Activated naive CD4-positive, alpha-beta T cell treated with anti-CD3 and anti-CD28 coated beads, Interleukin-2, amount 50 U/mL, for 16 hours (primary cell): ENCODE measurements at places on chromosomes 3 and 15.

DNA sequence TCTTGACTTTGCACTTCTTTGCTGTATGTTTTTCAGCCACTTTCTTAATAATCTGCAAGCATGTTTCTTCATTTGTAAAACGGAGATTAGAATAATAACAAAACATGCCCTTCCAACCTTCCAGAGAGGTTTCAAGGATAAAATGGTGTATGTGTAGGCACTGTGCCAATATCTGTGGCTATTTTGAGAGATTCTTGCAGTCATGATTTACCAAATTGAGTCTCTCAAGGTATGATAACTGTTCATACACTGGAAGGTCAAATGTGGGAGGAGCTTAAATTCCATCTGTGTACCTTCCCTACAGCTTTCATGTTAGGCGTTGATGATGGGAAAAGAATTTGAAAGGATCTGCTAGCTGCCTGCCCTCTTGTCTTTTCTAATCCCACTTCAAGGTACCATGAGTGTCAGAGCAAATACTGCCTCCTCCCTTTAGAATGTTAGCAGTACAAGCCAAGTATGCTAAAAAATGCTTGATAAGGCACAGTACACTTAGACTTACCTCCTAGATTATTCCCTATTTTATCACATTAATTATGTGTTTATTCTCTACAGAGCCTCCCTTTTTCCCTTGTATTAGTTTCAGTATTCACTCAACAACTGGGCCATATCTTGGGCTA lies 78.0 kb upstream of the ST8SIA2 start:
- no peak for DNase-seq

GRCh38 chr3:29568355-29568754 lies 287.5 kb downstream of the RBMS3 start:
- no peak for DNase-seq

DNA sequence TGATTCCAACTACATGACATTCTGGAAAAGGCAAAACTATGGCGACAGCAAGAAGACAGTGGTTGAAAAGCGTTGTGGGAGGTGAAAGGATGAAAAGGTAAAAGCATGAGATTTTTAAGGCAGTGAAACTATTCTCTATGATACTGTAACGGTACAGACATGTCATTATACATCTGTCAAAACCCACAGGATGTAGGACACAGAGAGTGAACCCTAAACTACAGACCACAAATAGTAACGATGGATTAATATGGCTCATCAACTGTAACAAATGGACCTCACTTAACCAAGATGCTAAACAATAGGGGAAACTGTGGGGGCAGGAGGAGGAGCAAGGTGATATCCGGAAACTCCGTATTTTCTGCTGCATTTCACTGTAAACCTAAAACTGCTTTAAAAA lies 39.1 kb downstream of the MYO9A start:
- DNase-seq: no peak

GRCh38 chr3:168620854-168621253 lies 525.1 kb upstream of the GOLIM4 start:
- no peak for DNase-seq

DNA sequence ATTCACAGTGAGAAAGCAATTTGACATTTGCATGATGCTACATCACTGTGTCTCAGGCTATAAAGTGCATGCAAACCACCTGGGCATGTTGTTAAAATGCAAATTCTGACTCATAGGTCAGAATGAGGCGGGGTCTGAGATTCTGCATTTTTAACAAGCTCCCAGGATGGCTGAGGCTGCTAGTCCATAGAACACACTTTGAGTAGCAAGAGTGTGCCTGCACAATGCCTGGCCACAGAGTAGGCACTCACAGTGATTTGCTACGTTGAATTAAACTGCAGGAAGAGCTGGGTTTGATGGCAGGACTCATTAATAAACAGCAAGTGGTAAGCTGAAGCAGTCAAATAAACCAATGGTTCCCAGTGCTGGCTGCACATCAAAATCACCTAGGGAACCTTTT lies 48.1 kb downstream of the NTRK3 start:
- no peak for DNase-seq

DNA sequence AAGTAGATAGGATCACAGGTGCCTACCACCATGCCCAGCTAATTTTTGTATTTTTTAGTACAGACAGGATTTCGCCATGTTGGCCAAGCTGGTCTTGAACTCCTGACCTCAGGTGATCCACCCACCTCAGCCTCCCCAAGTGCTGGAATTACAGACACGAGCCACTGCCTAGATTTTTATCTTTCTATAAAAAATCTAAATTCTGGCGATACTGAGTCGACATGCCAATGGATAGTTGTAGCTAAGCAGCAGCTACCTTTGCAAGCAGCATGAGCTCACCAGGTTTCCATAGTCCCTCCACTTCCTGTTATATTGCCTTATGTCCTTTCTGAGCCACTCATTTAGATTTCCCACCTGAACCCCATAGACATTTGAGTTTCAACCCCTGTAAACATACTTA lies 13.1 kb upstream of the FMN1 start:
- DNase-seq: no peak

- DNase-seq: peak; percentile 70
These were observed at the start of gene SLC49A4 for GRCh38 chr3:122794779-122795673. TSS of gene SLC49A4 (plus strand) at chr3:122795069. CDS start at chr3:122795193, 124 bp downstream.

- DNase-seq: no peak
These were observed 30.3 kb upstream of the SEMA3F start for GRCh38 chr3:50124800-50125178.

DNA sequence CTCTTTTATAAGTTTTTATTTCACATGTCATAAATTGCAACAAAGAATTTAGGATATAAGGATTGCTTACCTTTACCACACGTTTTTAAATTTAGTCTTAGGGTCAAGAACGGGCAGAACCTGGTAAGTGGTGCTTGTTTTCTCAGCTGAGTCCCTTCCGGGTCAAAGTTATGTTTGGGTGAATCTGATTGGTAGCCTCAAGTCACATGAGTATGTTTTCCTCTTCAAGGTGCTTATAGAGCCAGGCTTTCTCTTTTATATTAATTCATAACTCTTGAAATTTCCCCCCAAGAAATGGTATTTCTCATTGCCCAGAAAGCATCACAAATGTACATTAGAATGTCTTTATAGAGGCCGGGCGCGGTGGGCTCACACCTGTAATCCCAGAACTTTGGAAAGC lies 415.7 kb upstream of the ROBO2 start:
- DNase-seq: no peak

DNA sequence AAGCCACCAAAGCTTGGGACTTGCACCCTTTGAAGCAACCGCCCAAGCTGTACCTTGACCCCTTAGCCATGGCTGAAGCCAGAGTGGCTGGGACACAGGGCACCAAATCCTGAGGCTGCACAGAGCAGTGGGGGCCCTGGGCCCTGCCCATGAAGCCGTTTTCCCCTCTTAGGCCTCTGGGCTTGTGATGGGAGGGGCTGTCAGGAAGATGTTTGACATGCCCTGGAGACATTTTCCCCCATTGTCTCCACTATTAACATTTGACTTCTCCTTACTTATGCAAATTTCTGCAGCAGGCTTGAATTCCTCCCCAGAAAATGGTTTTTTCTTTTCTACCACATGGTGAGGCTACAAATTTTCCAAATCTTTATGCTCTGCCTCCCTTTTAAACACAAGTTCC lies 522.2 kb downstream of the EDEM1 start:
- no peak for DNase-seq

GRCh38 chr3:148307443-148307843 lies 390.3 kb upstream of the AGTR1 start:
- no peak for DNase-seq

GRCh38 chr3:180199417-180199995 lies 162.8 kb upstream of the PEX5L start:
- DNase-seq: no peak

DNA sequence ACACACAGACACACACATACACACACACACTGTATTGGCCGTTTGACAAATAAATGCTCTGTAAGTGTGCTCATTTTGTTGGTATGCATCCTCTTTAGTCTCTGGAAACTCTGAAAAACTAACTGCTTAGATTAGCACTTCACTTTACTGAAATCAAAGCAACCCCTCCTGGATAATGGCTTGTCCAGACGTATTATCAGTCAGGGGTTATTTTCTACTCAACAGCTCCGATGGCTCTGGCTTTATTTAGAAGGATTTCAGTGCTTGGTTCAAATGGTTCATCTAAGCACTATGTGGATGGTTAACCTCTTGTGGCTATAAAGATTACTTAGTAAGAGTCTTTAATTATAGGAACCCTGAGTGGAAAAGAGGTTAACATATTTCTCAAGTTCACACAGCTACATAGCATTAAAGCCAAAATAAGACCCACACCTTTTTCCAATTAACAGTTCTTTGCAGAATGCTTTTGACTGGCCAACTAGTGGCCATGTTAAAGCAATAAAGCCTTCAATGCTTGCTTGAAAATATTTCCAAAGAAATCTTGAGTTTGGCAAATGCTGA lies 516.1 kb upstream of the NAALADL2 start:
- DNase-seq: no peak

GRCh38 chr15:42375252-42375651 lies 16.0 kb downstream of the CAPN3 start:
- DNase-seq: no peak

GRCh38 chr3:128060473-128061381 lies 8.5 kb downstream of the SEC61A1 start:
- no peak for DNase-seq

DNA sequence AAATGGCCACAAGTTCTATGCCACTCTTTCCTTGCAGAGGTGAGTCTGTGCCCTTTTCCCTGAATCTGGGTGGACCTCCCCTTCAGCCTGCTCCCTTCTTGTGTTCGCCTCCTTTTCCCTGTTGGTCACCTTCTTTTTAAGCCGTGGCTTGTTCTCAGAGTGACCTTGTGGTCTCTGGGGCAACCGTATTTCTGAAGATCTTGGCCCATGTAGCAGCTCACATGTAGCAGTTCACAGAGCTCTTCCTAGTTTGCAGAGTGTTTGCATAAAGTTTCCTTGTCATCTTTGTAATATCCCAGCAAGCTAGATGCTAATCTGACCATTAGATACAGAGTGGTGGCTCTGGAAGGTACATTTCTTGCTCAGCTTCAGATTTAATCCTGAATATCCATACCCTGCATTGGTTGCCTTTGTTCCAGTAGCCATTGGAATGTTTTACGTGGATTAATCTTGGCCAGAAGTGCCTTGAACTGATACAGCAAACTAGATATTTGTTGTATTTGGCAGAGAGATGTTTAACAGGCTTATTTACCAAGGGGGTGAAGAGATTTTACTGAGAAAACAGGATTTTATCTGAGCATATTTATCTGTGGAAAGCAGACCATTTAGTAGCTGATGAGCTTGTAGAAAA lies 40.7 kb upstream of the BSN start:
- no peak for DNase-seq

- no peak for DNase-seq
These were observed 342.9 kb downstream of the CNTN3 start for GRCh38 chr3:74271541-74271940.

- no peak for DNase-seq
These were observed 50.9 kb upstream of the KPNA4 start for GRCh38 chr3:160616311-160616710.

DNA sequence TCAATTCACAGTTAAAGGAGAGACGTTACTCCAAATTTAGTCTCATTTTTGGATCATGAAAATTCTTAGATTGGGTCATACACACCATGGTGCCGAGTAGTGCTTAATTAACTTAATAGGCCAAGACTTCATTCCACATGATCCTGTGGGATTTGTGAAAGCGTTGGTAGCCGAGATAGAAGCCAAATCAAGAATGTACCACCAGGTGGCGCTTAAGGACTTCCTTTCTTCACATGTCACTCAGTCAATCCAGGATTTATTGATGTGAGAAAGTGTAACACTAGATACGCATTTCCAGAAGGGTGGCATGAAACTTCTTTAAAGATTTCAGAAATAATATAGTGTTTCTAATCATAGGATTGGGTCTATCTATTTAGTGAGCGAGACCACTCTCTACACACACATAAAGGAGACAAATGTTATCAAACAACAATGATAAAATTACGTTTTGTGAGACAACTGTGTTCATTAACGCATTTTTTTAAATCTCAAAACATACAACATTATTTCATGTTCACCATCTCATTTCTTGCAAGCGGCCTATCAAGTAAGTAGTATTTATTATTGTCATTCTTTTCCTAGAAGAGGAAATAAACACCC lies 436.1 kb downstream of the CHL1 start:
- peak; percentile 13 for DNase-seq

GRCh38 chr3:194276768-194277103 lies 74.4 kb downstream of the CPN2 start:
- DNase-seq: no peak

DNA sequence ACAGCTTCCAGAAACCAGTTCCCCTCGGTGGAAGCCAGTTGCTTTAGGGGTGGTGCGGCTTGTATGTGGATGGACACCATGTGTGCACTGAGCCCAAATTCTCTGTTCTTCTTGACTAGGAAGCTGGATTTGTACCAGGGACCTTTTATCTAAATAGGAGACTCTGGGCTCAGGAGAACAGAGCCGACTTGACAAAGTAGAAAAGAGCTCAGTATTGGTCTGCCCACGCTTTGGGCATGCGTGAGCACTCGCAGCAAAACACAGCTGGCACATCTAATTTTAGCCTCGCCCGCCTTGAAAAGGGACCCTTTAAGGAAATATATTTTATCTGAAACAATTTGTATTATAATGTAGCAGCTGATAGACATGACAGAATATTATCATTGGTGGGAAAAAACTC lies 1.1 kb upstream of the RBMS3 start:
- no peak for DNase-seq

DNA sequence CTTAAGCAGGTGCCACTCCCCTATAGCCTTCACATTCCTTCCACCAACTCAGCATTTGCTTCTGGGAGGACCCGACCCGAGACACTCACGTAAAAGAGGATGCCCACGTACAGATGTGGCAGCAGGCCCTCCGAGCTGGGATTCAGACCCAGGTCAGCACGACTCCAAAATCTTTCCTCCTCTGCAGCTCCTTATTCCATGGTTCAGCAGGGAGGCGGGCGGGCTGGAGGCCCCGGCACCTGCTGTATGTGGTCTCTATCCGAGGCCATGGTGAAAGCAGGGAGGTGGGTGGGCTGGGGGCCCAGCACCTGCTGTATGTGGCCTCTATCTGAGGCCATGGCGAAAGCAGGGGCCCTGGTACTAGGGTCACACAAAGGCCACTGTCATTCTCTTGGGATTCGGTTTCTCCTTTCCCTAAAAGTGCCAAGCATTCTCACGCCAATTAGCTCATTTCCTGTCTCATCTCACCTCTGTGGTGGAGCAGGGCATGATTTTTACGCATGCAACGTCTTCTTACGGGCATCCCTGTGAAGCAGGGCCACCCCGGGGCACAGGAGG lies 5.9 kb upstream of the MUC4 start:
- no peak for DNase-seq

DNA sequence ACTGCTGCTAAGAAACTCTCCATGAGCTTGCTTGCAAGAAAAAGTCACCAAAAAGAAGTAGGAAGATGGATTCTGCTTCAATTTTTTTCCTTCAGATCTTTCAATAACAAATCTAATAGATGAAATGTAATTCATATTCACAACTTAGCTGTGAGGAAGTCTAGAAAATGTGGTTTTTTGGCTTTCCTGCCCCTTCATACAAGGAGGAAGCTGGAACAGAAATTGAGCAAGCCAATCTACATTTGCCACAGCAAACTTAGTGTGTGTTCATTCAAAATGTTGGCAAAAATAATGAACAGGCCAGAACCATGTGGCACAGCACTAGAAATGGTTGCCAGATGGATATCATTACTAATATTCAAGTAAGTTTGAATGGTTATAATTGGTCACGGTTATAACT lies 93.2 kb upstream of the NEDD4 start:
- no peak for DNase-seq
